ENCODE measurements at places on chromosomes 4 and X.

DNA sequence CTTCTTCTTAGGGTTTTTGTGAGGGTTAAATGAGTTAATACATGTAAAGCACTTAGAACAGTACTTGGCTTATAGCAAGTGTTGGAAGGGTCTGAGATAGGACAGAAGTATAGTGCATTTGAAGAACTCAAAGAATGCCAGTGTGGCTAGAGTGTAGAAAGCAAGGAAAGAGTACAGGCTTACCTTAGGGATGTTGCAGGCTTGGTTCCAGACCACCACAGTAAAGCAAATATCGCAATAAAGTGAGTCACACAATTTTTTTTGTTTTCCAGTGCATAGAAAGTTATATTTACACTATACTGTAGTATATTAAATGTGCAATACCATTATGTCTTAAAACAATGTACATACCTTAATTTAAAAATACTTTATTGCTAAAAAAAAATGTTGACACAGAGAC, 41.3 kb downstream of the KIF4A start:
- no peak for DNase-seq

DNA sequence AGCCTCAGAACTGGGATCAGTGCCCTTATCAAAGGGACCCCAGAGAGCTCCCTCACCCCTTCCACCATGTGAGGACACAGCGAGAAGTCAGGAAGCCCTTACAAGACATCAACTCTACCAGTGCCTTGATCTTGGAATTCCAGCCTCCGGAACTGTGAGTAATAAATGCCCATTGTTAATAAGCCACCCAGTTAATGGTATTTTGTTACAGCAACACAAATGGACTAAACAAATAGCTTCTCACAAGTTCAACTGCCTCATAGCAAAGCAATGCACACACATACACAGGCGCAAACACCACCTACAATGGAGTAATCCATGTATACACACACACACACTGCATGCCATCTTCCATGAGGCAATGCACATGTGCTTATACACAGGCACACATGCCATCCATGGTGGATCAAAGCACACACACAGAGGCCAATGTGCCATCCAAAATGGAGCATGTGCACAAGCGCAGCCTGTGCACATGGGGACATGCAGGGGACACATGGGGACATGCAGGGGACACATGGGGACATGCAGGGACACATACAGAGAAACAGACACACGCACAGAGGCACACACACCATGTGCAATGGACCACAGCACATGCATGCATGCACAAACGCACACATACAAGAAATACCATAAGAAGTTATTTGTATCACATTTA, 137.6 kb upstream of the TBL1X start:
- no peak for DNase-seq

GRCh38 chr4:11495818-11496217, 67.1 kb upstream of the HS3ST1 start:
- no peak for DNase-seq

GRCh38 chr4:184498598-184498997, 24.2 kb upstream of the IRF2 start:
- DNase-seq, result no peak

DNA sequence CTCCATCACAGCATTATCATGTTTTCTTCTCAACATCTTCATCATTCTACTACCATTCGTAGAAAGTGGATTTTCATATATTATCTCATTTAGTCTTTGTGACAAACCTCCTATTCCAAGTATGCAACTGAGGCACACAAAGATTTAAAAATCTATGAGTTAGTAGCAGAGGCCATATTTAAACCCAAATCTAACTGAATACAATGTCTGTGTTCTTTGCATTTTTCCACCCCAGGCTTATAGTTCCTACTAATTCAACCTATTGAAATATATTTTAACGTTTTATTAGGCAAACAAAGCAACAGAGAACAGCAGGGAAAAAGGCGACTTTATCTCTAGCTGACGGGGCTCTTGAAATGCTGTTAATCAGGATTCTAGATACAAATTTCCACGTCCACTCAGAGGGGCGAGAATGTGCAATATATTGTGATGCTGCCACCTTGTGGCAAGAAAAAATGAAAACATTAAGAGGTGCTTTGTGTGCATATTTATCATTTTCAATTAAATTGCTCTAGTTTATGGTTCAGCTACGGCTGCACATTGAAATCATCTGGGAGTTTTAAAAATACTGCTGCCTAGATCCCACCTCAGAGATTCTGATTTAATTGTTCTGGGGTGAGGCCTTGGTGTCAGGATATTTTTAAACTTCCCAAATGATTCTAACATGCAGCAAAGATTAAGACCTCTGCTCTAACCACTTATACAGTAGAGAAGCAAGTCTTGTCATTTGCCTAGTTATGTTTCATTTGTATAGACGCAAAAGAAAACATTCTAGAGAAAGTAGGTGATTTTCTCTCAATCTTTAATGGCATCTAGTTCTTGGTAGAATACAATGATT, 315.9 kb downstream of the MAPK10 start:
- peak; percentile 39 for DNase-seq

GRCh38 chr4:81031796-81032551, 1.5 kb downstream of the BMP3 start:
- peak; percentile 34 for DNase-seq

- no peak for DNase-seq
Observed at GRCh38 chr4:18051281-18051680, 29.7 kb upstream of the LCORL start.

DNA sequence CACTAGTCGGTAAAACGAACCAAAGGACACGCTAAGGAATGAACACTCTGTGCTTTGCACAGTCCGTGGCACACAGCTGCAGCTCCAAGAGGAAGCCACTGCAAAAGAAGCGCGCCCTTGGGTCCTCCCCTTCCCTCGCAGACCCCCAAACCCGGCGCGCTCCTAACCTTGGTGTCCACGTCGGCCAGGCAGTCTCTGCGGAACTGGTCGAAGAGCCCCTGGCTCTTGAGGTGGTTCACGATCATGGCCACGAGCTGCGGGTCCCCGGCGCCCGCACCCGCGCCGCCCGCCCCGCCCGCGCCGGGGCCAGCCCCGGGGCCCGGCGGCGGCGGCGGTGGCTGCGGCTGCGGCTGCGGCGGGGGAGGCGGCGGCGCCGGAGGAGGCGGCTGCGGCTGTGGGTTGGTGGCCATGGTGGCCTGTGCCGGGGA, 333 bp downstream of the BOD1L1 start:
- DNase-seq, result peak; percentile 6

DNA sequence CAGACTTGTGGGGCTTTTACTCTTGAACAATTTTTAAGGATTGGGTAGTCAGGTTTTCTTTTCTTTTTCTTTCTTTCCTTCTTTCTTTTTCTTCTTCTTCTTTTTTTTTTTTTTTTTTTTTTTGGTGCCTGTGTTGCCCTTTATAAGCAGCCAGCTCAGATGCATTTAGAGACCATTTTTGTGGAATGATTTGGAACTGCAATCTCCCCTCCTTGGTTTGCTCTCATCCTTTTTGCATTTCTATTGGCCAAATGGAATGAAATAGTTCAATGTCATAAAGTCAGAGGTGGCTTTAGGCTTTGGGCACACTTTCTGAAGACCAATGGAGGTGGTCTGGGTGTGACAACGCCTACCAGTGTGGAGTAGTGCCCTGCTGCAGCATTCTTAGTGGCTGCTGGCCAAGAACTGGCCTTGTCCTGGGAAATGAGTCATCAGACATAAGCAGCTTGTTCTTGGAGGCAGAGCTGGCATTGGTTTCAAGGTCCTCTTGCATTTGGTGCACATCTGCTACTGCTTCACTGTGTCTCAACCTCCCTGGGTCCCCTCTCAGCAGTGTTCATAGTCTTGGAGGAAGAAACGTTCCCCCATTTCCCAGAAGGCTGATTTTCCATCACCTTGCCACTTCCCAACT, 84.5 kb downstream of the CT47B1 start:
- DNase-seq, result no peak

DNA sequence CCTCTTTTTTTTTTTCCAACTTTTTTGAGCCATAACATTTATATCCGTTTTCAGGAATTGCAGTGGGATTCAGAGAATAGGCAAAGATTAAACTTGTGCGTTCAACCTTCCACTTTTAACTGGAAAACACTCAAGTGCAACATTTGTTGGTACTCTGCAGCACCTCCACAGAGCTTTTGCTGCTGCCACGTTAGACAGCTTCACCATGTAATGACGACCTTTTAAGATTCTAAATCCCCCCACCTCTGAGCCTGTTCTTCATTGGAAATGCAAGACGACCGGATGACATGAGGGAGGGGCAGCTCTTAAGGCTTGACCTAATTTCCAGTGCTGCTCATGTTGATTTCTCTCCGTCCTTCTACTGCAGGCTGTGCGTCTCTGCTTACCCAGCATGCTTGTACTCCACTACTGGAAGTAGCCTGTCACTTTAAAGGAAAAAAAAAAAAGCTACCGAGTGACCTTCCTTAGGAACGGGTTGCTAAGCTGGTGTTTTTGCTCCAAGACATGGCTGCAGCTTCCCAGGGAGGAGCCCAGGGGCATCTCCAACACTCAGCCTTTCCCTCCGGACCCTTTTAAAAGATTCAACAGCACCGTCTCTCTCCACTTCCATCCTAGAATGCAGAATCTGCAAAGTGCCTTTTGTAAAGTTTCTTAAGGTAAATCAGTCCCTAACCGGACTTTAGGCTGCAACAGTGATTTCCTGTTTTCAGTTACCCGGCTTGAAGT, at the start of gene CC2D2A:
Gene CC2D2A, plus strand, starts transcription at position 481 of the 726 bp plus-strand sequence. CDS start 6,051 bp downstream, outside the sequence.
- DNase-seq, result no peak

- DNase-seq, result no peak
Observed at GRCh38 chr4:184358521-184359232, 115.7 kb downstream of the IRF2 start.

DNA sequence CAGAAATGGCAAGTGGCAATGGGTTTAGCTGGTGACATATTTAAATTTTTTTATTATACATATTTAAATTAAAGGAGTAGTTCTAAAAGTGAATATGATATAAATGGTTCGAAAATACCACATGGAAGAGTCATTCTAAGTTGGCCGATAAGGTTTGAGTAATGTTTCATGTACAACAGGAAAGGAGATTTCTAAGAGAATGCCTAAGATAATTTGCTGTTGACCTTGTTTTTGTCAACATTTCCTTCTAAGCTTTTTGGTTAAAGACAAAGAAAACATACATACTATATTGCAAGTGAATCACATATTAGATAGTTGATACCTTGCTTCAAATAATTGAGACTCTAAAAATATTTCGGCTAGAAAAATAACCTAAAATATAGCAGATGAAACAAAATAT, 526.6 kb upstream of the SLIT2 start:
- DNase-seq, result no peak

GRCh38 chr4:53800741-53801140, 209.5 kb upstream of the LNX1 start:
- no peak for DNase-seq

DNA sequence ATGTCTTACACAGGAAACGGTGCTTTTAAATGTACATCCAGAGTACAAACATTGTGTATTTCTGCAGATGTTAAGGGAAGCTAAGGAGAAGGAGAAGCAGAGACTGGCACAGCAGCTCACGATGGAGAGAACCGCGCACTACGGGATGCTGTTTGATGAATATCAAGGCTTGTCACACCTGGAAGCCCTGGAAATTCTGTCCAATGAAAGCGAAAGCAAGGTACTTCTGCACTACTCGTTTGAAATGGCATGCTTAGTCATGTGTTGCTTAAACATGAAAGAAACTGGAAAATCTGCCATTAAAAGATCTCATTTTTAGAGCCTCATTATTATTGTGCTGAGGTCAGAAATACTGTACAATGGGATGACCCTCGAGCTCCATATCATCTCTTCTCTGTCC, 47.2 kb downstream of the FAM114A1 start:
- DNase-seq, result no peak

DNA sequence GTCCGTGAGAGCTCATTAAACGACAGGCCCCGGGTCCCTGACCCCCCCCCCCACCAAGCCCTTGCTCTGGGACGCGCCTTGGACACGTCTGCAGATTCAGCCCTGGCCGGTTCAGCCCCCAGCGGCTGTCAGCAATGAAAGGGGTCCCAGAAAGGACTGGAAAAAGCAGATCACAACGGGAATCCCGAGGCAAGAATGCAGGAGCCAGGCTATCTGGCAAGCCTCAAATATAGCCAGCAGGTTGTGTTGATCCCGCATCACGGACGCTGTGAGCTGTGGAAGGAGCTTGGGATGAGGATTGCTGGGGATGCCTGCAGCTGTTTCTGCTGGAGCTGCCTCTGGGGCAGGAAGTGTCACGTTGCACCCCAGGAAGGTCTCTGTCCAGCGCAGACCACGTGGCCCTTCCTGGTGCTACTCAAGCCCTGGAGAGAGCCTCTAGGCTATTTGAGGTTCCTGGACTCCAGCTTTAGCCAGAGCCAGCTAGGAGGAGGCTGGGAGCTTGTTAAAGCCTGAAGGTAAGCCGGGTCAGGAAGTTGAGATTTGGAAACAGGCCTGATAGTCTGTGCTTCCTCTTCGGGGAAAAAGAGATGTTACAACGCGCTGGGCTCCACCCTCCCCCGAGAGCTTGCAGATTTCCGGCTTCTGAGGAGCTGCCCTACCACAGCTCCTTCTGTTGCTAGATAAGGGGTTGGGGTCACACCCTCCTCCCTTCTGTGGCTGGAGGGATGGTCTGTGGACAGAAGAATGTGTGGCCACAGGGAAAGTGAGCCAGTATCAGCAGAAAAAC, 19.3 kb upstream of the CSF2RA start:
- DNase-seq, result no peak

DNA sequence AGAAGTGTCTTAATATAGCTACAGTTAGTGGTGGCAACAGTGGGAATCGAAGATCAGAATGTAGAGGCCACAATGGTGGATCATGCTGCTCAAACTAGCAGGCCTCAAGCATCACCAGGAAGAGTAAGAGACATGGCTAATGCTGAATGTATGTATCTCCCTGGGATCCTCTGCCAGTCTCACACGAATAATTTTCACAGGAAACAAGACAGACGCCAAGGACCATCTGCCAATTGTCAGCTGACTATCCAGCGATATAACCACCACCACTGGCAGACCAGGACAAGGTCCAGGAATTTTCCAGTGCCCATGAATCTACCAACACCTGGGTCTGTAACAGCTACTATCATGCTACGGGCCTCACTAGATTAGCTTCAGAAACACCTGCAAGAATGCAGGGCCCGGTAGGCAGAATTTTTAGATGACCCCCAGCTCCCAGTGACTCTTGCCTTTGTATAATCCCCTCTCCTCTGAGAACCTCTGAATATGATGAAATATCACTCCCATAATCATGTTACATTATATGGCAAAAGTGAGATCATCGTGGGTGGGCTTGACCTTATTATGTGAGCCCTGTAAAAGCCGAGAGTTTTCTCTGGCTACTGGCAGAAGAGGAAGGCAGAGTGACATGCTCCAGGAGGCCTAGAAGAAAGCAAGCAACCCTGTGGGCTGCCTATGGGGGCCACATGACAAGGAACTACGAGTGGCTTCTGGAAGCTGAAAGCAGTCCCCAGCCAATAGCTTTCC, 429.8 kb downstream of the BCOR start:
- DNase-seq, result peak; percentile 10

DNA sequence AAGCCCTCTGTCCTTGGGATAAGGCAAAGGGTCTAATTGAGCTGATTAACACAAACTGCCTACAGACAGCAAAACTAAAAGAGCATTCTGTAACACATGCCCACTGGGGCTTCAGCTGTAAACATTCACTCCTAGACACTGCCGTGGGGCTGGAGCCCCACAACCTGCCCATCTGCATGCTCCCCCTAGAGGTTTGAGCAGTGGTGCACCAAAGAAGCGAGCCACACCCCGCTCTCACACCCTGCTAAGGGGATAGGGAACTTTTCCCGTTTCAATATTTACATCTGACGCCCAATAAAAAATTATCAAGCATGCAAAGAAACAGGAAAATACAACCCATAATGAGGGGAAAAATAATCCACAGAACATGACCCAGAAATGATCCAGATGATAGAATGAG, 46.9 kb upstream of the HSD17B10 start:
- DNase-seq, result no peak

- DNase-seq, result no peak
Observed at GRCh38 chr4:27148211-27148895, 287.7 kb downstream of the STIM2 start.

Measured in NCI-H2171 treated with DMSO at 0.1 percent for 48 hours (cell line).